ENCODE measurements at places on chromosomes 7 and 10.

- peak; percentile 66 for DNase-seq
Observed at GRCh38 chr7:102892631-102893278, 20.0 kb upstream of the LRRC17 start.

- no peak for DNase-seq
Observed at GRCh38 chr7:155348806-155349205, 51.1 kb downstream of the INSIG1 start.

DNA sequence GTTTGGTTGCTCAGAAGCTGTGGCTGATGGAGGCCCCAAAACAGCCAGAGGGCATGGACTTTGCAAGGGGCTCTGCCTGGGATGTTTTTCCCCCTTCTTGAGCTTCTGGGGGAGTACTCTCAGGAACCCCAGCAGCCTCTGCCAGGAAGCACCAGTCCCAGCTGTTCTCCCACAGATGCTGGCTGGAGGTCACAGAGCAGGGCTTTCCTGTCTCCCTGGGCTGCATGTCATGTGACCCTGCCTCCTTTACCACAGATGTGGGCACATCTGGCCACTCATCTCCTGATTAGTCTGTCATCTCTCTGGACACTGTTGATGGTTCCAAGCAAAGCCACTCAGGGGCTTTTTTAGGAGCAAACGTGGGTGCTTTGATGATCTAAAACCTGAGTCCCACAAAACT, 136.7 kb downstream of the NEURL1 start:
- DNase-seq = no peak

DNA sequence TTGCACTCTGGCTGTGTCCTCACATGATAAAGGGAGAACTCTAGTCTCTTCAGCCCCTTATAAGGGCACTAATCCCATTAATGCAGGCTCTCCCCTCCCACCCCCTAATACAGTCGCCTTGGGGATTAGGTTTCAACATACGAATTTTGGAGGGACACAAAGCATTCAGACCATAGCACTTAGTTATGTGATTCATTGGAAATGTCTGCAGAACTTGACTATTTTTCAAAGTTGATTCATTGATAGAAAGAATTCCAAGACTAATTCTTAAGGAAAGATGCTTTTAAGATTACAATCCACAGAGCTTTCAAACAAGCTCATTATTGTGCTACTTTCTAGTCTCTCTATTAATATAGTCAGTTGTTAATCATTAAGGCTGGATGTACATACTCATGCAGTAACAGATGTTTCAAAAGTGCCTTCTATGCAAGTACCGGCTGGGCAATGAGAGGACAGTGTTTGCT, 85.3 kb upstream of the RPA3 start:
- DNase-seq = no peak

DNA sequence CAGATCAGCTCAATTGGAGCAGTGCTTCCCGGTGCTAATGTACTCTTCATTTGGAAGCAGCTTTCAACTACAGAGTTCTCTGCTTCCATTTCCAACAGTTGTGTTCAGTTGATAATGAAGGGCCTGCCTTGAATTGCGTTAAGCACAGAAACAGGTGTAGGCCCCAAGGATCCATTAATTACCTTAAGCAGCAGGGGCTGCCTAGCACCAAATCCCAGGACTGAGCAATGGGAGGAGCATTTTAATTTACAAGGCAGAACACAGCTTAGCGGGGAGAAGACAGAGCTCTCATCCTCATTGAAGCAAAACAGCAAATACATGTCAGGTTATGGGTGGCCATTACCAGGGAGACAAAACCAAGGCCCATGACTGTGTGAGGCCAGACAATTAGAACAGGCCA, 349.6 kb downstream of the TFEC start:
- DNase-seq = no peak

GRCh38 chr10:11208908-11209829, 191.5 kb downstream of the CELF2 start:
- DNase-seq = no peak

DNA sequence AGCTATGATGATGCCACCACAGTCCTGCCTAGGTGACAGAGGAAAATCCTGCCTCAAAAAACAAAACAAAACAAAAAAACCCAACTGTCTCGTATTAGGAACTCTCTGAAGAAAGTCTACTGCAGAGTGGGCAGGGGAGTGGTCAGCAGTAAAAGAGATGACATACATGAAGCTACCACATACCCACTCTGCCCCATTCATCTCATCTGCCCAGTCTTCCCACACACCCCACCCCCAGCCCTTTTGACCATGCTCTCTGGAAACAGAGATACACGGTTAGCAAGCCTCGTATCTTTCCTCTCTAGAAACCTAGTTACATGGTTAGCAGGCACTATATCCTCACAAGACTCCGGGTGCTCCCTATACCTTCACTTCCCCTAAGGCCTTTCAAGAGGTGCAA, 8.3 kb downstream of the SLC37A3 start:
- no peak for DNase-seq

DNA sequence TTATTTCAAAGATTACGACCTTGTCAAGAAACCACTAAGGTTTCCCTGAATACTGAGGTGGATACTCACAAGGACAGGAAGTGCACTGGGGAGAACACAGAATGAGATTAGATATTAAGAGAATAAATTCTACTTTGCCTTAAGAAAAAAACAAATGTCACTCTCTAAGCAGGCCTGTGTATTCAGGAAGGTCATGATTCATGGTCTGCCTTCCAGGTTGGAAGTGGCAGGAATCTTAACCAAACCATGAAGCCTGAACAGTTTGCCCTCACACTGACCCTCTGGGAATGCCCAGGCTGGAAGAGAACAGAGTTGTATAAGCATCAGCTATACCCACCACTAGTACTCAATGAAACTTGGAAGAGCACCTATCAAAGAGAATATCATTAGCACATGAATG, 227.6 kb downstream of the DGKI start:
- DNase-seq = no peak

DNA sequence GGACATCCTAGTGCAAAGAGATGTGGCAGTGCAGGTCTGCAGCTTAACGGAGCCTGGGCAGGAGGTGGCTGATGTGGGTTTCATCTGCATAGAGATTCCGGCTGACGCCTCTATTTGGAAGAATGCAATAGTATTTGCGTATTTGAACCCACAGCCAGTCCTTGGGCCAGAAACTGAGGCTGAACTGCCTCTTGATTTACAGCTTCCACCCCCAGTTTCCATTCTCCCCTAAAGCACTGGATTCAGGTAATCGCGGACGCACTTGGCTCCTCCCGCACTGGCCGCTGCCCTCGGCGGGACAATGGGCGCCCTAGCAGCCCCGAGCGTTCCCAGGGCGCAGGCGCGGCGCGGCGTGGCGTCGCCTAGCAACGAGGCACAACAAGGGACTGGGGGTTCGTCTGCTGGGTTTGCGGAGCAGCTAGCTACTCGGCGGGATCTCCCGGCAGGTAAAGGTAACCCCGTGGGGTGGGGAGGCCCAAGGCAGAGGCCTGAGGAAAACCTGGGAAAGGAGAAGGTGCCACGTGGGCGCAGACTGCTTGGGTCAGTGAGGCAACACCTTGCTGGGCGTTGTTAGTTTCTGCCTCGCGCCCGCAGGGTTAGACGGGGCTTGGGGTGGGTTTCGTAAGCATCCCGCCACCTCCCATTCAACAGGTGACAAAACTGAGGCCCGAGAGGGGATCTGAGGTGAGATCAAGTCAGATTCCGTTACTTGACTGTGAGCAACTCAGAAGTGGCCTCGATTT, at the start of gene ARMC3:
TSS of gene ARMC3 (plus strand) at position 393 of the 743 bp plus-strand sequence. CDS start 3,944 bp downstream, outside the sequence.
- no peak for DNase-seq

GRCh38 chr7:128322040-128322643, 21.6 kb downstream of the RBM28 start:
- DNase-seq = peak; percentile 67

Measured in HCEC 1CT (cell line).